ENCODE measurements at places on chromosomes 7 and 10. TPM values are rescaled to one million over a fixed set of nuclear protein-coding genes. Genes with fewer than 3 reads are reported as not detected.

Gene PUS7
- total RNA-seq = 25.8 TPM

Gene STX1A
- total RNA-seq = 51.6 TPM

Gene DCLRE1A
- total RNA-seq = 11.5 TPM

Gene AKR1C2
- total RNA-seq = 1.5 TPM

Gene SORBS1
- total RNA-seq = 0.50 TPM
